HuH-7.5 (cell line): ENCODE measurements at places on chromosomes 3 and 15.

DNA sequence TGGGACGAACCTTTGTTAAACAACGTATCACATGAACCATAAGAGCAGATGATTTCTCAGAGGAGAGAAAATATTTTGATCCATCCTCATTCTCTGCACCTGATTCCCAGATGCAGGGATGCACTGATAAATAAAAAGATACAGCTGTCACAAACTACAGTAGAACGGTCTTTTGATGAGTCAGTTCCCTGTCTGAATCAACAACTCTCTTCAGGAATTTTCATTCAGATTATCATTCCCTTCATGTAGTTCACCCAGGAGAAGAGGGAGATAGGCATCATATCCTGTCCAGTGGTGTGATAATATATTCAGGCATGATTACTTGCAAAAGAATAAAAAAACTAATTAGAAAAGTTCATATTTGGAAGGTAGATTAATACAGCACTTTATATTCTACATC is 521.5 kb downstream of the PYDC2 start:
- no peak for DNase-seq

- DNase-seq: no peak
Observed at GRCh38 chr3:118554148-118554838, 480.4 kb downstream of the IGSF11 start.

DNA sequence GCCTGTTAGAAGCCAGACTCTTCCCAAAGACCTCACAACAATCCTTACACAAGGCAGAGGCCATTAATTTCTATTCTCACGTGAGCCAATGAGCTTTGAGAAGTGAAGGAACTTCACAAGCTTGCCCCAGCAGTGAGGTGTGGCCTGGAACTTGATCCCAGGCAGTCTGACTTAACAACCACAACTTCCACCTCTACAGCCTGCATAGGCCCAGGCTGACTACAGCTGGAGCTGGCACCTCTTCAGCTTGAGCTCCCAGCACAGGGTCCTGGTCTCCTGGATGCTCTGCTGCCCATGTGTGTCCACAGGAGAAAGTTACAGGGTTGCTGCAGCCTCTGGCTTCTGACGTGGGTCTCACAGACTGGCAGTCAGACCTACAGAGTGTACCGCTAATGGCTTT is 111.0 kb downstream of the ERC2 start:
- DNase-seq: no peak

- DNase-seq: no peak
Observed at GRCh38 chr3:64259636-64260035, 34.4 kb upstream of the PRICKLE2 start.

DNA sequence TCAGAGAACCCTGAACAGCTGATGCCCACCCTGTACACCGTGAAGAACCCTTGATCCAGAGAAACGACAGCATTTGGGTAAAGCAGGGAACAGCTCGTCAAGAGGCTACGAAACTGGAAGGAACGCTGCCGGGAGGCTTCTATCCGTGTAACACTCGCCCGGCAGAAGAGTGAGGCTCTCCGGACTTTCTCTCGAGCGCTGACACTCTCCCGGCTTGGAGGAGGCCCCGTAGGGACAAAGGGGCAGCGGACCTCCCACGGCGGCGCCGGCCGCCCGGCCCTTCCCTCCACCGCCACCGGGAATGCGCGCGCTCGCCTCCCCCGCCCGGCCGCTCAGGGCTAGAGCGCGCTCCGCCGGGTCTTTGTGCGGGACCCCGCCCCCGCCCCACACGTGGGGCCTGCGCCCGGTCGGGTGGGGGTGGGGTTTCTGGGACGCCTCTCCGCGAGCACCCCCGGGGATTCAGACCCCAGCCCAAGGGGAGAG is 1.7 kb downstream of the HYAL2 start:
- DNase-seq: peak; percentile 87

- DNase-seq: no peak
Observed at GRCh38 chr3:182583545-182583944, 209.8 kb upstream of the ATP11B start.

DNA sequence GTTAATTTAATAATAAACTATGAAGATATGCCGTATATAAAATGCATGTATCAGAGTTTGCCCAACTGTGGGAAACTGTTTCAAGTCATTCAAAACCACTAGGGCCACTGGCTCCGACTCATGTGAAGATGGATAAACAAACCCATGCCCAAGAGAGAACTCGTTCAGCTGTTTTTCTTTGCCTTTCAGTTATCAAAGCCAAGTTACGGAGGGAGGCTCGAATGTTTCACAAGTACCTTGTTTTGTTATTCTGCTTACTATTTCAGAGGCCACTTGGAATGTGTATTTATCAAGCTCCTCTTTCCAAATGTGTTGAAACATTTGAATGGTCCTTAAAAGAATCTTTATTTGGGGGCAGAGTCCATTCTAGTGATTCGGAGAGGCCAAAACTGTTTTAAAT is 82.1 kb downstream of the DUT start:
- no peak for DNase-seq

- no peak for DNase-seq
Observed at GRCh38 chr3:194962056-194962455, 276.4 kb downstream of the FAM43A start.

GRCh38 chr15:67085237-67085817 is 19.9 kb downstream of the SMAD3 start:
- no peak for DNase-seq

DNA sequence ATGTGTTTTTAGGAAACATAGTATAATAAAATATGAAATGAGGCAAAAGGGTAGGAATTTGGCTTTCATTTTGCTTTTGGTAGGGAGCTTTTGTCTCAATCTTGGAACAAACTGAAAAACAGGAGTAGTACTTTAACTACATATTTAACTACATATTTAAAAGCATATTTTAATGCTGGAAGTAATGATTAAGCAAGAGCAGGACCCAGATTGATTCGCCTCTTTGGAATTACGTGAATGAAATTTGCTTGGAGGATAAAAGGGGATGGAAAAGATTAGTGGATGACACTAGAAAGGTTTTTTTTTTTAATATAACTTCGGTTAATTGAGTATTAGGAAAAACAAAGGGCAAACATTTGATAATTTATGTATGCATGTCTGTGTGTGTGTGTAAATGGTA is 11.2 kb upstream of the TMEM212 start:
- no peak for DNase-seq

GRCh38 chr15:57943754-57944420 is 121.6 kb downstream of the ALDH1A2 start:
- DNase-seq: no peak

- DNase-seq: peak; percentile 22
Observed at GRCh38 chr3:165642761-165643420, 194.3 kb downstream of the BCHE start.

GRCh38 chr3:190260301-190260700 is 61.9 kb downstream of the CLDN1 start:
- DNase-seq: no peak

GRCh38 chr3:178778589-178778988 is 242.4 kb downstream of the KCNMB2 start:
- DNase-seq: no peak

GRCh38 chr15:60364612-60364924 is 33.2 kb downstream of the ANXA2 start:
- DNase-seq: no peak

GRCh38 chr15:40259021-40259420 is 20.2 kb downstream of the PAK6 start:
- no peak for DNase-seq
